ENCODE measurements at places on chromosomes 2 and 18. TPM values are rescaled to one million over a fixed set of nuclear protein-coding genes. Genes with fewer than 3 reads are reported as not detected.

Gene SP5
- total RNA-seq, result 0.48 TPM

Gene CDH19
- 76.4 TPM for total RNA-seq

Gene MAP3K19
- not detected for total RNA-seq

Gene GLS
- total RNA-seq, result 116 TPM

Gene CHRNG
- not detected for total RNA-seq

Gene HOXD3
- total RNA-seq, result 4.9 TPM

Gene CCDC148
- total RNA-seq, result 0.13 TPM

Gene ERBB4
- 0.32 TPM for total RNA-seq

Gene GPR55
- total RNA-seq, result 0.13 TPM

Gene FLACC1
- total RNA-seq, result 2.4 TPM

Gene STPG4
- total RNA-seq, result 0.26 TPM

Gene C2orf81
- 0.53 TPM for total RNA-seq

Gene STAT4
- total RNA-seq, result not detected

Gene SERPINB13
- total RNA-seq, result not detected

Gene TMEM178A
- 0.80 TPM for total RNA-seq

Gene CCDC102B
- total RNA-seq, result not detected

Gene GBX2
- 1.2 TPM for total RNA-seq

Gene CAPN10
- total RNA-seq, result 20.7 TPM

Gene ZBTB7C
- 0.16 TPM for total RNA-seq

Gene TRAK2
- 59.1 TPM for total RNA-seq

Gene NPHP1
- total RNA-seq, result 2.6 TPM

Gene CNGA3
- total RNA-seq, result not detected

Gene REG1A
- not detected for total RNA-seq

Gene C2orf76
- 23.8 TPM for total RNA-seq

Gene SNORC
- total RNA-seq, result 1.1 TPM

Gene IL36A
- not detected for total RNA-seq

Gene SULT1C2
- 5.0 TPM for total RNA-seq

Gene STRN
- total RNA-seq, result 23.2 TPM

Gene WIPF1
- 8.2 TPM for total RNA-seq

Gene RAD51AP2
- total RNA-seq, result not detected

Gene CARF
- 4.3 TPM for total RNA-seq

All from SK-MEL-5 (cell line).